ENCODE measurements at places on chromosomes 2 and 18.

- no peak for DNase-seq
These were observed 17.7 kb upstream of the CNDP1 start for GRCh38 chr18:74516271-74517235.

DNA sequence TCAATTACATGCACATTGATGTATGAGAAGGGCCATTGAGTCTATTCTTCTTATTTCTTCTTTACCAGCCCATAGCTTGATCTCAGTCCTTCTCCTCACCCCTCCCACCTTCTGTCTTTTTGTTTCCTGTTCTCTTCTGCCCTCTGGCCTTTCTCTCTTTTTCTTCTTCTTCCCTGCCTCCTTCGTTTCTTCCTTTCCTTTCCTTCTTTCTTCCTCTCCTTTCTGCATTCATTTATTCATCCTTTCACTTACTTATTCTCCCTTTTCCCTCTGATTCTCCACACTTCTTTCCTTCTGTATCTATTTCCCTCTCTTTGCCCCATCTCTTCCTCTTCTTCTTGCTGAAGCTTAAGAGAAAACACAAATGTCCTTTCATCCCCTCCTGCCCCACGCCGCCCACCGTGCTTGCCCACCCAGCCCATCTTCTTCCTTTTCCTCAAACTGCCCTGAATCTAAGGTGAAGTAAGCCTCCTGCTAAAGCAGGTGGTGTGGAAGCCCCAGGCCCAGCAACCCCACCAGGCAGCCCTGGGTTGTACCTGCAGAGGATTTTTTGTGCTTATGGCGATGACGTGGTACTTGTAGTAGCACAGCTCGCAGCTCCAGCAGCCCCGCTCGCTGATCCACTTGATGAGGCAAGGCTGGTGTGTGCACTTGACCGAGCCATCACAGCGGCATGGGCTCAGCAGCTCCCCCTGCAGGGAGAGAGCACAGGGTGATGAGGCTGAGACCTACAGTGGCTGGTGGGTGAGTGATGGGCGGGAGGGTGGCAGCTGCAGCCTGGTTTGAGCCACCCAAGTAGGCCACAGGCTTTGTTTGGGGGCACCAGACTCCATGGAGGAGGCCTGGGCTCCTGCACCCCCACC, 89.0 kb downstream of the MARCHF4 start:
- no peak for DNase-seq

GRCh38 chr2:42949125-42949524, 156.7 kb upstream of the HAAO start:
- DNase-seq, result no peak

- no peak for DNase-seq
These were observed 103.0 kb upstream of the TMEM200C start for GRCh38 chr18:5998166-5998881.

DNA sequence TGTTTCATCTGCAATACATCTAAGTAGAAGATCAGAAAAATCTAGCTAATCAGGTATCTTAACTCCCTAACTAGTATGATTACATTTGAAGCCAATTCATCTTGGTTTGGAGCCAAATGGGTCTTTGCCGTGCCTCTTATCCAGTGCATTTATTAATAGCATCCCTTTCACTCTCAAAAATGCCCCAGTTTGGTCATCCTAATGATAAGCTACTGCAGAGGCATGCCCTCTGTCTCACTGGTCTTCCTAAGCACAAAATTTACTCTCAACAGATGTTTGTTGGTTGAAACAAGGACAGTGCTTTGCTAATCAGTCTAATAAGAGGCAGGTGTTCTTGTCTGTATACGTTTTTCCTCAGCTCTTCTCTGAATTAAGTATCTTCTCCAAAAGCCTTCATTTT, 403.2 kb downstream of the RAD51AP2 start:
- no peak for DNase-seq

DNA sequence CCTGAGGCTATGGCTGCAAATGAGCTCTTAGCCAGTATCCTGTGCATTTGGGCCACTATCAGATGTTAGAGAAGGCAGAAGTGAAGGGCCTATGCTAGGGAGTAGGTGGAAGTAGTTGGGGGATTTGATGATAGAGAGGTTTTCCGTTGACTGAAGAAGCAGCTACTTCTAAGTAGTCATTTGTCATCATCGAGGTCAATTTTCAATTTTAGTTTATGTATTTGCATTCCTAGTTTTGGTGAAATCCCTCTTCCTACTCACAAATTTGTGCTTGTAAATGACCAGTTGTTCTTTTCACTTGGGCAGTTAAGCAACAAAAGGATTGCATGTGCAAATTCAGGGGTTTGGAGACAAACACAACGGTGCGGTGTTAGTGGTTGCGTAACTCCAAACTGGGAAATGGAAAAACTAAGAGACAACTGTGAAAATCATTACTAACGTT, 48.5 kb upstream of the PELI1 start:
- DNase-seq, result no peak

DNA sequence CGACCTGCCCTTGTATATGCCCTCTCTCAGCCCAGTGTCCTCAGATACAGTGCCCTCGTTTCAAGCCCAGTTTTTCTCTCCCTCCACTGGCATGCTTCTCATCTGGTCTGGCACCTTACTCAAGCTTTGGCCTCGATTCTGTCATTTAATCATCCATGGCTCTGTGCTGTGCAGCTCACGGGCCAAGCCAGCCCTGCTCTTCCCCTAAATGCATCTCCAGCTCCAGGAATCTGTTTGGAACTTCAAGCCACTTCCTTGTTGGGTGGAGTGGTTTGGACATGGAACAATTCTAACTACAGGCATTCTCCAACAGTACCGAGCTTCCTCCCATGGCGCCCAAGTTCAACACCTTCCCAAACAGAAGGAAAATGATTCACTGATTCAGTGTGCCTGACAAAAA, 76.7 kb upstream of the ZNF397 start:
- DNase-seq, result no peak

Data from CD4-positive, alpha-beta memory T cell (primary cell).